ENCODE measurements at places on chromosomes 2 and 18. TPM values are rescaled to one million over a fixed set of nuclear protein-coding genes. Genes with fewer than 3 reads are reported as not detected.

The VWA3B gene
- total RNA-seq: 3.2 TPM

GRCh38 chr2:218312267-218312756, 20.0 kb upstream of the TMBIM1 start:
- peak; percentile 57 for DNase-seq
- H3K27ac ChIP-seq: peak overlapping the region; percentile 75
- no peak overlapping the region for H3K4me3 ChIP-seq
- H3K36me3 ChIP-seq: no peaks in the 10 kb centered on the region

- H3K27me3 ChIP-seq: no peaks in the 10 kb centered on the region
- H3K27ac ChIP-seq: no peak overlapping the region
- no peak overlapping the region for H3K4me3 ChIP-seq
- H3K36me3 ChIP-seq: no peaks in the 10 kb centered on the region
- no peak for DNase-seq
Measured at GRCh38 chr2:152475982-152476381, 141.0 kb downstream of the FMNL2 start.

GRCh38 chr2:137228566-137228965, 463.2 kb downstream of the THSD7B start:
- no peak for DNase-seq
- H3K36me3 ChIP-seq: no peaks in the 10 kb centered on the region
- H3K27ac ChIP-seq: no peak overlapping the region

The SULT1C2 gene
- 6.1 TPM for total RNA-seq

DNA sequence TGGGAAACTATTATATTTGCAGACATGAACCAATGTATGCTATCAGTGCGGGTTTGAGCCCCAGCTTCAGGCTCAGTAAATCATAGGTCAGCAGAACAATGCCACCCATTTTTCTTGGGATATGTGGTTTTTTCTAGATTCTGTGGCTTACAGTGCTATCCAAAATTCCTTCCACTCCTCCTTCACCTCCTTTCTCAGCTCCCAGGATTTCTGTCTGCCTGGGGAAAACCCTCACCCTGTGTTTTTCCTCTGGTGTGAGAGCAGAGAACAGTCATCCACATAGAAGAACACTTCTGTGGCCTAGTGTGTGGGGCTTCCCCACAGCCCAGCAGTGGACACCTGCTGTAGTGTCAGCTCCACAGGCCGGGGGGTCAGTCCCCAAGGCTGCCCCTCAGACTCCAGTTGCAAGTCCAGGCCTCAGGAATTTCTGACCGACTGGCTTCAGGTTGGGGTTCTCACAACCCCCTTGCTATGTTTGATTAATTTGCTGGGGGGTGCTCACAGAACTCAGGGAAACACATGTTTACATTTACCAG, 238.2 kb downstream of the LDLRAD4 start:
- H3K36me3 ChIP-seq: no peaks in the 10 kb centered on the region
- no peak overlapping the region for H3K27ac ChIP-seq
- no peaks in the 10 kb centered on the region for H3K27me3 ChIP-seq
- no peak overlapping the region for H3K4me3 ChIP-seq
- DNase-seq: no peak

The C1QL2 gene
- total RNA-seq: not detected

DNA sequence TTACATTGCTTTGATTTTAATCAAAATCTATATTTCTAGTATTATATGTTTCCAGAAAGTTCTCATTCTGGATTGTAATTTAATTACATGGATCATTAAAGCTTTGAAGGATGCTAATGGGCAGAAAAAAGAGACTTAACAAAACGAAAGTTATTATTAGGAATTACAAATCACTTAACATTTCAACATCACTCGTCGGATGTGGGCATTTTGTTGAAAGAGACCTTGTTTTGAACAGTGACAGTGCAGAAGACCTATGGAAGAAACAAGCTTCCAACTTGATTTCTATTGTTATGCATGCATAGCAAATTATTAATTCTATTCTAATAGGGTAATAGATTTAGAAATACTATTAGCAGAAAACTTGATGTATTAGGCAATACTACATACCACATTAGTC, 31.4 kb upstream of the DARS1 start:
- DNase-seq: no peak
- no peaks in the 10 kb centered on the region for H3K27me3 ChIP-seq

The FLACC1 gene
- total RNA-seq: 0.32 TPM

The IFIH1 gene
- 21.1 TPM for total RNA-seq

DNA sequence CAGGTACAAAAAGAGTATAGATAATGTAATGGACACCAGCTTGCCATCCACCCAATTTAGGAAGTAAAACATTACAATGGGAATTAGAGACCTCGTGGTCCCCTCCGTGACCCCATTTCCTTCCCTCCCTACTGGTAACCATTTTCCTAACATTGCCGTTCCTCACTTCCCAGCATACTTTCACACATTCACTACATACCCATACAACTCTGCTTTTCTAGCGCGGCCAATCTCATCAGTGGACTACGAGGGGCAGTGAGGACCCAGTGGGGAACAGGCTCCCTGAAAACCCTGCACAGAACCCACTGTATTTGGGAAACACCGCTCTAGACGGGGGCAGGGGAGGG, 1.1 kb downstream of the ENOSF1 start:
- no peaks in the 10 kb centered on the region for H3K27me3 ChIP-seq
- peak overlapping the region; percentile 54 for H3K4me3 ChIP-seq
- no peaks in the 10 kb centered on the region for H3K36me3 ChIP-seq
- H3K27ac ChIP-seq: peak overlapping the region; percentile 62
- no peaks in the 10 kb centered on the region for H3K4me1 ChIP-seq

DNA sequence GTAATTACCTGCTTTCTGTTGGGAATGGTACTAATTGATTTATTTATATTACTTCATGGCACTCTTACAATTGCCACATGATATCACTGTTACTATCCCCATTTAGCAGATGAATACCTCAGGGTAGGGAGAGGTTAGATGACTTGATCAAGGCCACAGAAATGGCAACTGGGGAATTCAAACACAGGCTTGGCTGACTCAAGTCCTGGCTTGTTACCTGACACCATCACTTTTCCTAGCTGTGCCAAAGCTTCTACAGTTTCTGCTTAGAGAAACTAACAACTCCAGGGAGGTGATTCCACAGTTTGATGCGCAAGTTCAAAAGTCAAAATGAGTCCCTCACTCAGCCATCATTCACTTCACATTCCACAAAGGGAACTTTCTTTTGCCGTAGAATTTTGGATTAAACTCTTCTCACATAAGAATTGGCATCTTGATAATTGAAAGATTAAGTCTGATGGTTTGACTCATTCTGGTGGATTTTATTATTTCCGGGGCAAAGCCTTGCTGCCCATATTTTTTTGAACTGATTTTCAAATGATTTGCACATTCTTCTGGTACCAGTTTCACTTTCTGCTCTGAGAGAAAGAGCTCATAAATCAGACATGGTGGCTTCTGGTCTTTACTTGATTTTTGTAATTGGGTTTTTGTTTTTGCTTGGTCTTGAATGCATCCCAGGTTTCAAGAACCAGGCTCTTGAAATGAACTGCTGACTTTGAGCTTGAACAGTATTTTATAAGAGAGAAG, 656.8 kb downstream of the BCL11A start:
- H3K27me3 ChIP-seq: no peaks in the 10 kb centered on the region
- DNase-seq: no peak
- no peak overlapping the region for H3K4me3 ChIP-seq
- H3K36me3 ChIP-seq: no peaks in the 10 kb centered on the region

DNA sequence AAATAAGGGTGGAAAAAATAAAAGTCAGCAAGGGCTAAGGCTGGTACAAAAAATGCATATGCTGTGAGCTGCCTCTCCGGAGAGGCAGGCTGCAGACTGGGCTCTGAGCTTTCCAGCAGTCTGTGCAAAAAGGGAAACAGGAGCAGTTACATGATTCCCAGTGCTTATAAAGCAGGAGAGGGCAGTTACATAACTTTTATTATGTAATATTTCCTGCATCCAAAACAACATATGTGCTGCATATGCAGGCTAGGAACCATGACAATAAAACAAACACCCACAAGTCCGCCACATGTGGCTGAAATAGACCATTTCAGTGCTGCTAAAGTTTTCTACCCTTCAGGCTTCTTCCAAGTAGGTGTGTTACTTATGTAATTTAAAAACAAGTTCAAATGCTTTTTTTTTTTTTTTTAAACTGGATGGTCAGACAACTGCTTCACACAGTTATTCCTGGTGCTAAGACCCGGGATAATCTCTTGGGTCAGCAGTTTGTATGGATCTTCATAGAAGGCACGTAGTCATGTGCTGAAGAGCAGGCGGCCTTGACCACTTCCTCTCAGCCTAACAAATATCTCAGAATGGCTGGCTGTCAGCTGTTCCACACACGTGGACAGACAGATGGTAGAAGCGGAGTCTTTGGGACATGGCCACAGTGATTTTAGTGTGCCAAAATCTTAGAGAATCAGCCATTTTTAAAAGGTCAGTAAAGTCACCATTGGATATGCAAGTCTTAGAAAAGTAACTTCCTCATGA, 43.5 kb downstream of the ARMC9 start:
- H3K27ac ChIP-seq: peak overlapping the region; percentile 83
- no peak overlapping the region for H3K4me3 ChIP-seq
- H3K27me3 ChIP-seq: no peaks in the 10 kb centered on the region
- no peak for DNase-seq

DNA sequence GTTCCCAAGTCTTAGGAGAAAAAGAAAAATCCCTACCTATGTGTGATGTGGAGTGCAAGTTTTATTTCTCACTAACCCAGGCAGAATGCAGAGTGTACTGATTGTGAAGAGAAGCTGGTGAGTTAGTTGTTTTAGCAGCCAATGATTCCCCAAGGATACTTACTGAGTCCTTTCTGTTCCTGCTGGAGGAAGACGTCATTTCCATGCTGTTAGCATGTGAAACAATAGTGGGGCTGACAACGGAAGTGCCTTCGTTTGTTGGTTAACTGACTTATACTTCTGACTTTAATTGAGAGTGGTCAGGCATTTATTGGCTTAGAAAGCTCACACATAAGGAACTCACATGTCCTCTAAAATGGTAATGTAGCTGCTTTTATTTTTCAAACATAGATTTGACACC, 180.6 kb downstream of the MC4R start:
- no peaks in the 10 kb centered on the region for H3K36me3 ChIP-seq
- no peak overlapping the region for H3K27ac ChIP-seq
- H3K4me1 ChIP-seq: no peaks in the 10 kb centered on the region
- DNase-seq: no peak

The PARD6G gene
- total RNA-seq: 1.2 TPM

GRCh38 chr2:208571764-208572131, 165.2 kb downstream of the PTH2R start:
- H3K4me3 ChIP-seq: no peak overlapping the region
- H3K27me3 ChIP-seq: no peaks in the 10 kb centered on the region
- no peaks in the 10 kb centered on the region for H3K4me1 ChIP-seq
- H3K27ac ChIP-seq: no peak overlapping the region
- no peak for DNase-seq

DNA sequence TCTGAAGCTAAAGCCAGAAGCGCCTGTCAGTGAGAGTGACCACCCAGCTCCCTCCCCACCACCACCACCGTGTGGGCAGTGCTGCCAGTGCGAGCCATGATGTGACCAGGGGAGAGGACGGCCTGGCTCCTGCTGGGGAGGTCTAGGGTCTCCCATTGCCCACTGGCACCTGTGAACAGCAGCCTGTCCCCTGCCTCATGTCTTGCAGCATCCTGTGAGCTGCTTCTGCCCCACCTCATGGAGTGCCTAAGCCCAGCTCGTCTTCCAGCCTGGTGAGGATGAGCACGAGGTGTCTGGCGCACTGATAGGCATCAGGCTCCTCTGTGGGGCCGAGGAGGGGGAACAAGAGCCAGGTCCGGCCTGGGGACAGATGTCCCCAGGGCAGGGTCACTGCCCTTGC, 61.4 kb downstream of the FAM168B start:
- H3K36me3 ChIP-seq: no peaks in the 10 kb centered on the region
- peaks cover 20% of the 10 kb centered on the region for H3K27me3 ChIP-seq
- H3K4me1 ChIP-seq: no peaks in the 10 kb centered on the region
- no peak overlapping the region for H3K4me3 ChIP-seq

The RIT2 gene
- not detected for total RNA-seq

The HOXD12 gene
- not detected for total RNA-seq

DNA sequence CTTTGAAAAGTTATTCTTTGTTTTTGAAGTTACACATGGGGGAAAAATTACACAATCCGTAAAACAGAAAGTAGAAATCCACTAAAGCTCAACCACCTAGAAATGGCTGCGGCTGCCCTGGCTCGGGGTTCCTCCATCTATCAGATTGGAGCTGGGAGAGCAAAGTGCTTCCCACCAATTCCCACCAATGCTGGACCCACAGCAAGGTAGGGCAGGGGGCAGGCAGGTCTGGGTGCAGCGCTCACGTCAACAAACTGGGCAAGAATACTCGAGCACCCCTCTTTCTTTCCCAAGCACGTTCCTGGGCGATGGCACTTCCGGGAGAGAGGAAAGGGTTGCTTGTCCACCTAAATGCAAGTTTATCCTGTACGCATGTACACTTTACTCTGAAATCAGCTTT, 217.6 kb downstream of the NDUFA10 start:
- no peak overlapping the region for H3K27ac ChIP-seq
- H3K4me1 ChIP-seq: no peaks in the 10 kb centered on the region
- no peak for DNase-seq
- no peak overlapping the region for H3K4me3 ChIP-seq
- no peaks in the 10 kb centered on the region for H3K36me3 ChIP-seq

GRCh38 chr2:73827660-73828388, 937 bp upstream of the STAMBP start:
- peak overlapping the region; percentile 88 for H3K27ac ChIP-seq
- H3K4me1 ChIP-seq: peaks cover 6% of the 10 kb centered on the region
- DNase-seq: no peak
- no peaks in the 10 kb centered on the region for H3K36me3 ChIP-seq
- H3K4me3 ChIP-seq: no peak overlapping the region

The ATAD2B gene
- 19.2 TPM for total RNA-seq

- no peaks in the 10 kb centered on the region for H3K4me1 ChIP-seq
- no peaks in the 10 kb centered on the region for H3K27me3 ChIP-seq
- DNase-seq: no peak
- no peak overlapping the region for H3K4me3 ChIP-seq
- H3K36me3 ChIP-seq: no peaks in the 10 kb centered on the region
Measured at GRCh38 chr18:56455874-56456273, 182.5 kb downstream of the TXNL1 start.

- no peak overlapping the region for H3K4me3 ChIP-seq
- H3K27ac ChIP-seq: no peak overlapping the region
- DNase-seq: no peak
- no peaks in the 10 kb centered on the region for H3K36me3 ChIP-seq
Measured at GRCh38 chr2:136128905-136129304, 11.0 kb upstream of the CXCR4 start.

- peaks cover 9% of the 10 kb centered on the region for H3K4me1 ChIP-seq
- H3K4me3 ChIP-seq: no peak overlapping the region
- no peaks in the 10 kb centered on the region for H3K27me3 ChIP-seq
- no peak for DNase-seq
Measured at GRCh38 chr2:30404319-30405259, 42.5 kb upstream of the LCLAT1 start.

- H3K4me3 ChIP-seq: no peak overlapping the region
- H3K27ac ChIP-seq: peak overlapping the region; percentile 53
- DNase-seq: no peak
- no peaks in the 10 kb centered on the region for H3K36me3 ChIP-seq
Measured at GRCh38 chr2:235639885-235640284, 146.0 kb downstream of the AGAP1 start.

GRCh38 chr2:152729844-152730243, 11.4 kb downstream of the ARL6IP6 start:
- H3K4me1 ChIP-seq: no peaks in the 10 kb centered on the region
- H3K36me3 ChIP-seq: no peaks in the 10 kb centered on the region
- DNase-seq: no peak
- no peak overlapping the region for H3K27ac ChIP-seq
- no peak overlapping the region for H3K4me3 ChIP-seq
- no peaks in the 10 kb centered on the region for H3K27me3 ChIP-seq
